ENCODE measurements at places on chromosomes 5 and 9.

DNA sequence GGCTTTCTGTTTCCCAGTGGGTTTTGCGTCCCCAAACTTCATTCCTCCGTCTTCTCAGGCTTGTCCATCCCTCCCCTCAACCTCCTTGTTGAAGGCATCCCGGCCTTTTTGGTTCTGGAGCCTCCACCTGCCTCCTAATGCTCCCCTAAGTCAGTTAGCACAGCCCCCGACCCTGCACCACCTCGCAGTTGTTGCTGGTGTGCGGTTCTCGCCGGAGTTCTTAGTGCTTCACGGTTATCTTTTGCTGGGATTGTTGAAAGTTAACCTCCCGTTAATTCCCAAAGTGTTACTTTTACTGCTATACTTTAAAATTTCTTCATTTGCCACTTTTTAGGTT lies 447 bp downstream of the UBLCP1 start:
- DNase-seq = no peak

- no peak for DNase-seq
These were observed 45.9 kb downstream of the PSMB7 start for GRCh38 chr9:124369231-124369797.

- DNase-seq = no peak
These were observed 137.7 kb downstream of the CNTLN start for GRCh38 chr9:17272536-17272935.

DNA sequence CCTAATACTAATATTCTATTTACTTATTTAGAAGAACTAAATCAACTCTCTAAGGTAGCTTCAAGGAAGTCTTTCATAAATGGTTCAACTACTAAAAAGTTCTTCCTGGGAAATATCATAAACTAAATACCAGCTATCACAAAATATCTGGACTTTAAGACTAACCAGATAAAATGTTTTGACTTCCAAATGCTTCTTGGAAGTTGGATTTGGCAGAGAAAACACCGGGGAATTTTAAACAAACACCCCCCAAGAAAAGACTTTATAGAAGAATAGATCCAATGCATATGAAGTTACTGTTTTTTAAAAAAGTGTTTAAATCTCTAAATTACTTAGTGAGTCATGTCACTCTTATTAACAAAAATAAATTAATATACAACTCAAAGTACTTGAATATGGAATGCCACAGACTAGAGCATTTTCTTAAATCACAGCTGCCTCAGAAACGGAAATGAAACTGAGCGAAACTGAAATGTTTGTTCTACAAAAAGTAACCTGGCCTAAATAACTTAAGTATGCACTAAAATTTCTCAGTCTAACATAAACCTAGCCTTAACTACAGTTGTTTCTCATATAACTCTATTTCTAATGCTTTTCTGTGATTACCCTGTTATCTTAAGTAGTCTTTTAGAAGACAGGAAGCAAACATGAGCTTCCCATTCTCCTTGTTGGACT lies 6.8 kb downstream of the ABCA1 start:
- no peak for DNase-seq

GRCh38 chr9:1956958-1957357 lies 58.2 kb upstream of the SMARCA2 start:
- no peak for DNase-seq
